ENCODE measurements at places on chromosomes 4 and X.

DNA sequence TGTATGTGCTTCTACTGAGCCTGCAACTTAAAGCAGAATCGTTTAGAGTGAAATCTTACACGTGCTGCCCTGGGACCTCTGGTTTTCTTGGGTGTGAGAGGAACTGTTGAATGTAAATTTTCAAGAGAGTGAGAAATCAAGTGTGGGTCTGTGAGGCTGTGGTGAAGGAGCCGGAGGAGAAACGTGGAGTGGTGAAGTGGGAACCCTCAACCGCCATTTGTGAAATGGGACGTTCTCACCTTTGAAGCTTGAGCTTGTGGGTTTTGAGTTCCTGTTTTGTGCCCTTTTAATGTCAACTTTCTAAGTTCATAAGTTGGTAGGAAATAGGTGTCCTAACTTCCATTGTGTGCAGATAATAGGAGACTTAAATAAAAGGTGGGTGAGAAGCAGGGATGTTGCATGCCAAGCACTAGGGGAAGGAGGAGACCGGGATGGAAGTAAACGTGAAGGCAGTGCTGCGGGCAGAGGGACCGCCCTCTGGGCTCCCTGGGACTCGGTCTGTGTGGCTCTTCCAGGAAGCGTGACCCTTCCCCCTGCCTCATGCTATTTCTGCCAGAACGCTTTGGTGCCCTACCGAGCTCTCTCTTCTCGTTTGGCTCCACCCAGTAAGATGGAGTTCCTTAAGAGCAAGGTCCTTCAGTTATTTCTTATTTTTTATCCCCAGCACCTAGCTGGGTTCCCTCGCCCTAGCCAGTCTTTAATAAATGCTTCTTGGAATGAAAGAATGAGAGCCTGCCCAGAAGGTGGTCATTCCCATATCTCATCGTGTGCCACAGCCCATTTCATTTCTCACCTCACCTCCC lies 56.0 kb downstream of the TMEM131L start:
- no peak for DNase-seq

GRCh38 chr4:168569931-168570276 lies 73.1 kb downstream of the PALLD start:
- DNase-seq = no peak

DNA sequence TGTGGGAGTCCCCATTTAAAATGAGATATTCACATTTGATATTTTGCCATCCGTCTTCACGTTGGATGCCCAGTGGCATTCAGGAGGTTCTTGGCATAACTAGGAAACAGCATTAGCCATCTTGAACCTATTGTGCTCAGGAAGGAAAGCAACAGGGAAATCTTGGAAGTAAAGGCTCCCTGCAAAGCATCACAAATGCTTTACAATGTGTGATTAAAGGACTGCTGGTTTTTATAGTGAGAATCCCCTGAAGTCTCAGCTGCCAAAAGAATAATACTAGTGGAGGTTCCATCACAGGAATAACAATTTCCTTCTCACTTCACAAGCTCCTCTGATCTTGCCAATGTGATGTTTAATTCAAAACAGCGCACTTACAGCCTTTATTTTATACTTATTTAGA lies 49.7 kb upstream of the NPNT start:
- DNase-seq = no peak

DNA sequence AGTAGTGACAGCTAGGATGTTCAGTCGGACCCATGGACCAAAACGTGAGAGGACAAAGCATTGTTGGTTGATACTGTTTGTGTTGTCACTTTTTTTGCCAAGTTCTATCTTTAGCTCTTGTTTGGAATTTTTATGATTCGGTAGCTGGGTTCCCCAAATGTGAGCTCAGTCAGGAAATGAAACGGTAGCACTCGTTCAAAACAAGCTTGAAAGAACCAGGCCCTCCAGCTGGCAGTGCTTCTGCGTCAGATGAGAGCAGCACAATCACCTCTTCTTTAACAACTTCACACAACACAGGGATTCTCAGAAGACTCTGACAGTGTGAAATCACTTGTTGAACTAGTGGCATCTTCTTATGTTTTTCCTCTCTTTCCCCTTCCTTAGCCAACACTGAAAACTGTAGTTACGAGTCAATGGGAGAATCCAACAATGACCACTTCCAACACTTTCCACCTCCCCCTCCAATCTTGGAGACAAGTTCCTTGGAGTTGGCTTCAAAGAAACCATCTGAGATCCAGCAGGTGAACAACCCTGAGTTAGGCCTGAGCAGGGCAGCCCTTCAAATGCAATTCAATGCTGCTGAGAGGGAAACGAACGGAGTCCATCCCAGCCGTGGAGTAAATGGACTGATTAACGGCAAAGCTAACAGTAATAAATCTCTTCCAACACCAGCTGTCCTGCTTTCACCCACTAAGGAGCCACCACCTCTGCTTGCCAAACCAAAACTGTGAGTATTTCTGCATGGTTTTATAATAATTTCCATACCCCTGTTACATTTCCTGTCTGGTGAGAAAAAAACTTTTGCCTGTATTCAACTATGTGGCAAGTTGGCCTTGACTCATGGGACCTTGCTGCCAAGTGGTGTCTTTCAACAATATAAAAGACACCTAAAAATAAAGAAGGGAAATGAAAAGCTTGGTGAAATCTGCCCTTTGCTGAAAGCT lies 214.6 kb downstream of the PALLD start:
- peak; percentile 36 for DNase-seq

DNA sequence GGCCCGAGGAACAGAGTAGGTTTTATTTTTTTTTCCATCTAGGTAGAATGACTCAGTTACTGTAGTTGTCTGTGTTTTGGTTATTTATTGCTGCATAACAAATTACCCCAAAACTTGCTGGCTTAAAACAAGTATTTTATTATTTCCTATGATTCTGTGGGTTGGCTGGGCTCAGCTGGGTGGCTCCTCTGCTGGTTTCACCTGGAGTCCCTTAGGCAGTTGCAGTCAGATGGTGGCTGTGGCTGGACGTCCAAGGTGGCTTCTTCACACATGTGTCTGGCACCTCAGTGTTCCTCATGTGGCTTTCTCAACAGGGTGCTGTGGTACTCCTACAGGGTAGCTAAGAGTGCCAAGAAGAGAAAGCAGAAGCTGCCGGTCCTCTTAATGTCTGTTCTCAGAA lies 115.8 kb downstream of the PHEX start:
- DNase-seq = no peak

DNA sequence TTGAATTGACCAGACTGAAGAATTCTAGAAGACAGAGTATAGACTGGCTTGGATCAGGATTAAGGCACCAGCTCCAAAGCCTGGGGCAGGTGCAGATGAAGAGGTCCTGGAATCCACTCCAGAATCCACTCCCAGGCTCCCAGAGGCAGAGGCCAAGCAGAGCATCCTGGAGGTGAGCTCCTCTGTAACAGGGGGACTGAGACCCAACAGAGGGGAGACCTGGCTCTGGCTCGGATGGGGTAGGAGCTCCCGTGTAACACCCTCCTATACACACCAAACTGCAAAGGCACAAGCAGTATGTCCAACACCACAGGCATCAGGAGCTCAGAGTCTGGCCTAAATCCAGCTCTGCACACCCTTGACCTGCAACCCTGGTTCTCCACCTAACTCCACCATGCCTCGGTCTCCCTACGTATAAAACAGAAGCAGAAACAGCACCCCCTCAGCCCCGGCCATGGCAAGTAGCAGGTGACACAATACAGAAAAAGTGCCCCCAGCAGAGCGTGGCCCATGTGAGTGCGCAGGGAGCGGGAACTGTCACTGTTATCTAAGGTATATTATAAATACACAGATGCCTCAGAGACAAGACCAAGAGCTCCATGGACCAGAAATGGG lies 14.9 kb downstream of the RNF212 start:
- no peak for DNase-seq

- DNase-seq = no peak
Measured at GRCh38 chr4:165443276-165443675, 64.5 kb downstream of the CPE start.

DNA sequence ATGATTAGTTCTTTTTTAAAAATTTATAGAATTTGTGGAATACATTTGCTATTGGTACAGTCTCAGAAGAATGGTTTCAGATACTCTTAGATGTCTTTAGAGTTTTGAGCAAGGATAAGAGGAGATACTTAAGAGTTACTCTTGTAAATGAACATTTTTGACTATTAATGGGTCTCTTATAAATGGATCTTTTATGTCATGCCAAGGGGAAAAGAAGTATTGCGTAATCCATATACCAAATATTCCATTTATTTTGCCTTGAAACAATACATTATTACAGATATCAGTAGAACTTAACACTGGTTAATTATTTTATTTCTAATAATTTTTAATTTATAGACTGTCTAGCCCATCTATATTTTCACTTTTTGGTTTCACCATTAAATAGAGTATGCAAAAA lies 17.2 kb upstream of the DCAF4L1 start:
- DNase-seq = no peak

DNA sequence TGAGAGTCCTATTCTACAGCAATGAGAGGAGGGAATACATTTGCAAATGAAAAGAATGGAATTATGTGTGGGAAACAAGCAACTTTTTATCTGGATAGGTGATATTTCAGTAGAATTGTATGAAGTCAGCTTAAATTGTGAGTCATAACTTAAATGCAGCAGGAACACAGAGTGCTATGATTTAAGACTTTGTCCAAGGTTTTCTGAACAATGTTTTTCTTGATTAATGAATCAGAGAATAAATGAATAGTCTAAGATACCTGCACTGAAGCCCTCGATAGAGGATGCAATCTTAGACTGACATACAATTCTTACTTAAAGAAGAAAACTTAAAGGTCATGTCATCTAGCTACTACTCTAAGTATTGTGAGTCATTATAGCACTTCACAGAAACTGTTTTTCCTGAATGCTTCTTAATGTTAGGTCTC lies 8.0 kb downstream of the ARHGEF38 start:
- DNase-seq = no peak

DNA sequence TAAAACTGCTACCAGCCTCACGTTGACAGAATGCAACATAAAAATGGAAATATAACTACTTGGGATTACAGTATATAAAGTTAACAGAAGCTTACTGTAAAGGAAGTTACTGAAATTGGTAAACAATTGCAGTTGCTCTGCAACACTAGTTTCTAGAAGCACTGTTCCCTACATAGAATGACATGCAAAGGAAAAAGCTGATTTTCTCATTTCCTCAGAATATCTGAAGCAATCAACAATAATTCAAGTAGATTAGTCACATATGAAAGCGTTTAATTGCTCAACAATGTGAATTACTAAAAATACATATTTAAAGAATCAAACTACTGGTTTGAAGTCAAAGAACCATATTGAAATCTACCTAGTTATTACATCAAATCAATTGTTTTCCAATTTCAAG lies 31.8 kb downstream of the PDGFC start:
- DNase-seq = no peak

- no peak for DNase-seq
Measured at GRCh38 chr4:119124352-119124751, 11.3 kb upstream of the MYOZ2 start.

DNA sequence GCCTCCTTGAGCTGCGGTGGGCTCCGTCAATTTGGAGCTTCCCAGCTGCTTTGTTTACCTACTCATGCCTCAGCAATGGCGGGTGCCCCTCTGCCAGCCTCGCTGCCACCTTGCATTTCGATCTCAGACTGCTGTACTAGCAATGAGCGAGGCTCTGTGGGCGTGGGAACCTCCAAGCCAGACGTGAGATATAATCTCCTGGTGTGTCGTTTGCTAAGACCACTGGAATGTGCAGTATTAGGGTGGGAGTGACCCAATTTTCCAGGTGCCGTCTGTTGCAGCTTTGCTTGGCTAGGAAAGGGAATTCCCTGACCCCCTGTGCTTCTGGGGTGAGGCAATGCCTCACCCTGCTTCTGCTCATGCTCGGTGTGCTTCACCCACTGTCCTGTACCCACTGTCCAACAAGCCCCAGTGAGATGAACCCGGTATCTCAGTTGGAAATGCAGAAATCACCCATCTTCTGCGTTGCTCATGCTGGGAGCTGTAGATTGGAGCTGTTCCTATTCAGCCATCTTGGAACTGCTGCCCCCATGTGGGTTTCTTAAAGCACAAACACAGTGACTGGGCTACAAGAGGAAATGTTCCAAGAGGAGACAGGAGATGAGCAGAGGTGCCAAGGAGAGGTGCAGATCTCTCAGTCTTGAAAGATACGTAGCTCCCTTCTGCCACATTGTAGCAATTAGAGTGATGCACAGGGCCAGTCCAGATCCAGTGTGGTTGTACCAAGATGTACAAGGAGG lies 193.0 kb upstream of the IGFBP7 start:
- DNase-seq = no peak

DNA sequence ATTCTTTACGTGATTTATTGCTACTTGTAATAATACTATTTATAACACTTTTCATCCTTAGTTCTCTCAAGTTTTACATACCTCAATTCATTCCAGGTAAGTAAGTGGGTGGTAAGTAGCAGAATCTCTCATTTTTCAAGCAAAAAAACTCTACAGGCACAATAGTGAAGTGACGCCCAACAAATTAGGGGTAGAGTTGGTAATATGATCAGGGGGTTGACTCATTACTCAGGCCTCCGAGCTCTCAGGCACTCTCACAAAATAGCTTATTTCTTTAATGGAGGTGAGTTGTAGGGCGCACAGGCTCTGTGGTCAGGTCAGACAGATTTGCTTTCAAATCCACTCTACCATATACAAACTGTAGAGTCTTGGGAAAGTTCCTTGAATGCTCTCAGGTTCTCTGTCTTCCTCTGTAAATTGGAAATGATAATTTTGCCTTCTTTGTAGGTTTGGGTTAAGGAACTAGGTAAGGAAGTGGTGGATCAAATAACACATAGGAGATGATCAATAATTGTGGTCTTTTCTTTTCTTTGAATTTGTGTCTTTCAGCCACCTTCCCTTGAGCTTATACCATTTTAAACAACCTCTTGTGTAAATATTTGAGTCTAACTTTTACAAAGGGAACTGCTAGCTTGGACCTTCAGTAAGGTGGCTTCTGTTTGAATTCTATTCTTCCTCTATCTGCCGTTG lies 134.9 kb upstream of the LEF1 start:
- DNase-seq = peak; percentile 7

- no peak for DNase-seq
Measured at GRCh38 chr4:138449938-138450337, 207.8 kb upstream of the SLC7A11 start.

DNA sequence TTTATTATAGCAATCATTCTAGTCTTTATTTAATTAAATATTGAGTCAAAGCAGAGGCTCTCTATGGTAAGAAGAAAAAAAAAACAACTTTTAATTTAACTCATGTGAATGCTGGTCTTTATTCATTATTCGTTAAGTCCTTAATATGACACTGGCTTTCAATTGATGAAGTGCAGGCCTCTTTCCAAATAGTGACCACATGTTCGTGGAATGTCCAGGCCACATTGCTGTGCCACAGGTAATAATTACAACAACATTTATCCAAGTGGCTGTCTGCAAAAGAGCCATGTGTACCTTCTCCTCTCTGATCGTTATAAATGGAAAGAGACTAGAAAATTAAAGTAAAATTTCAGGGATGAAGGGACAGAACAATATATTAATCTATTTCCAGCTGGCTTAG lies 220.1 kb upstream of the PABPC4L start:
- no peak for DNase-seq

- peak; percentile 18 for DNase-seq
Measured at GRCh38 chr4:25144870-25145481, 15.3 kb downstream of the SEPSECS start.

Measured in AG08396 (cell line).